ENCODE measurements at places on chromosomes 4 and X. TPM values are rescaled to one million over a fixed set of nuclear protein-coding genes. Genes with fewer than 3 reads are reported as not detected.
A peak's percentile ranks its signal among the peaks of the same experiment; 100 is the strongest.

DNA sequence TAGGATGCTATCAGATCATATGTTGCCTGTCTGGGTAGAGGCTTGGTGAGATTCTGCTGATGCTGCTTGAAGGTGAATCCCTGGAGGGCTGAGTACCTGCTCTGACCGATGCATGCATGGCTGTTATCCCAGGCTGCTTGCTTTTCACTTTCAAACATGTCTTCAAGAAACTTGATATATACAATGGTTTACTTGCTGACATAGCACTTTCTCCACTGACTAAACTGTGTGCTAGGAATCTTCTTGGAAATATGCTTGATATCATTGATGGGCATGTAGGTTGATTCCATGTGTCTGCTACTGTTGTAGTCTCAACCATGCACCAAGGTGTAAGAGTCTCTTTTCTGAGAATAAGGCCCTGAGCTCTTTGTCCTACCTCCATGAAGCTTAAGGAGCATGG lies 79.6 kb upstream of the WDR1 start:
- no peak for DNase-seq

DNA sequence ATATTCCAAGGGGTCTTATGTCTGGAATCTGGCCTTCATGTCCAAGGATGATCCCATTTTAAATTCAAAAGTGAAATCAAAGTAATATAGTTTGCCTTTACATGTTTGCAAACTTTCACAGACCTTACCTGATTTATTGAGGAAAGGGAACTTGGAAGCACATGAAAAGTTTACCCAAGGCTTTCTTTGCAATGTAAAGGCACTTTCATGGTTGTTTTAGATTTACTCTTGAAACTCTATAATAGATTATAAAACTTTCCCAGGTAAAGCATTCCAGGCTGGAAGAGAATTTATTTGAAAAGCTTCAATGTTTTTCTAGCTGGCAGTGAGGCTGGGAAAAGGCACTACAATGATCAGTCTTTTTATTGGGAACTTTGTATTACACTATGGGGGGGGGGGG lies 842.8 kb upstream of the DIAPH2 start:
- DNase-seq, result no peak

DNA sequence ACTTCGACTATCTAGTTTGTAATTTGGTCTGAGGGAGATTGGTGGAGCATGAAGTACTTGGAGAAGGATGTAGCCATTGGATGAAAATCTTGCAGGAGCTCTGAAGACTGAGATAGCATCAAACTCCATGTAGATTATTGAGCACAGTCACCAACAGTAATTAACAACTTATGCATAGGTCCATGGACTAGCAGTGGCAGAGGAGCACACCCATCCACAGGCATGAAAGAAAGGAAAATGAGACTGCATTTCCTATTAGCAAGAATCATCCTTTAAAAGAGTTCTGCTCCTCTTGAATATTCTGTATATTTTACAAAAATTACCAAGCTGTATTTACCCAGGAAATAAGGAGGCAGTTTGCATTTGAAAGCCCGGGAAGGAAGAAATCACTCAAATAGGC lies 529.4 kb upstream of the ACTRT1 start:
- DNase-seq, result no peak

DNA sequence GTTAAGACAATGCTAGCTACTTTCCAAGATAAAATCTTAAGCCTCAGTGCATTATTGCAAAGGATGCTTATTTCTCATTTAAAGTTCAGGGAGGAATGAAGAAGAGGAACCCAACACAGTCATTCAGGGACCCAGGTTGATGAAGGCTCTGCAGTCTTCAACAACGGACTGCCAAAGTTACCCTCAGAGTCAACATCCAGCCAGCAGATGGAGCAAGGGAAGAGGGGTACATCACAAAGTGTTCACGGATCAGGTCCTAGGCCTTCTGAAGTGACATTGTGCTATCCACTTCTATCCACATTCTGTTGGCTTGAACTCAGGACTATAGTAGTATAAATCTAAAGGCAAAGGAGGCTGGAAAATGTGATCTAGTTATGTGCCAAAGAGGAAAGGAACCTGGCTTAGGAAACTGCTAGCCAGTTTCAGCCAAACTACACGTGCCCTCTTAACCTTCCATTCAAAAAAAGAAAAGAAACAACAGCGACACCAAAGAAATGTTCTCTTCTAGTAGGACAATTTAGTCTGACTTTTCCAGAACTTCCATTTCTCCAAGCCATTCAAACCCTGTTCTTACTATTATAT lies 28.8 kb downstream of the NKX6-1 start:
- DNase-seq, result no peak

DNA sequence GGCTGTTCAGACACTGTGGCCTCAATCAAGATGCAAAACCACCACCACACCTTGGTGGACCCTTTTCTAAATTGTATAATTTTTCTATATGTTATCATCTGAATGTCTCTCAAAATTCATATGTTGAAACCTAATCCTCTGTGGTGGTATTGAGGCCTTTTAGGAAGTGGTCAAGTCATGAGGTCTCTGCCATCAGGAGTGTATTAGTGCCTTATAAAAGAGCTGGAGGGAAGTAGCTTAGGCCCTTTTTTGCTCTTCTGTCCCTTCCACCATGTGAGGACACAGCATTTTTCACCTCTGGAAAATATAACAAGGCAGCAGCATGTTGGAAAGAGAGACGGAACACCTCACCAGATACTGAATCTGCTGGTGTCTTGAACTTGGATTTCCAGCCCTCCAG lies 30.5 kb upstream of the DKK2 start:
- DNase-seq, result no peak

TRAM1L1 gene
- total RNA-seq, result 2.0 TPM

GRCh38 chrX:85243761-85244449 lies at the start of the genes SATL1 and ZNF711:
Gene SATL1 (minus strand): TSS chrX:85243779. CDS start chrX:85108968, 134,811 bp downstream.
Gene ZNF711 (plus strand): TSS chrX:85243991. CDS start chrX:85247573, 3,582 bp downstream.
- no peak for DNase-seq

DNA sequence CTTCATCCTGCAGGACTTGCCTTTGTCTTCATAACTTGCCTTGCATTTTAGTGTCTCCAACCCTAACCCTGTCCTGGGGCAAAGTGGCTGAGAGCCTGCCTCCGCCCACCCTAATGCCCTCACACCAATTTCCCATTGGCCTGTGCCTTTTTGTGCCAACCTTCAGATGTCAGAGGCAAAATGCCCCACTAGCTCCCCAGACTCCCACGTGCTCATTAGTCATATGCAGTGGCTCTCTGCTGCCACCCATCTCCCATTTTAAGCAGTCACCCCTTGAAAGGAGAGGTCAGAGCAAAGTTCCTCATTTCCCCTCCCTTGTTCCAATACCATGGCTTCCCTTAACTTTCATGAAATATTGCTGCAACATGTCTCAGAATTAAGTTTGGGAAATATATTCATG lies 74.8 kb upstream of the PASD1 start:
- DNase-seq, result no peak

DNA sequence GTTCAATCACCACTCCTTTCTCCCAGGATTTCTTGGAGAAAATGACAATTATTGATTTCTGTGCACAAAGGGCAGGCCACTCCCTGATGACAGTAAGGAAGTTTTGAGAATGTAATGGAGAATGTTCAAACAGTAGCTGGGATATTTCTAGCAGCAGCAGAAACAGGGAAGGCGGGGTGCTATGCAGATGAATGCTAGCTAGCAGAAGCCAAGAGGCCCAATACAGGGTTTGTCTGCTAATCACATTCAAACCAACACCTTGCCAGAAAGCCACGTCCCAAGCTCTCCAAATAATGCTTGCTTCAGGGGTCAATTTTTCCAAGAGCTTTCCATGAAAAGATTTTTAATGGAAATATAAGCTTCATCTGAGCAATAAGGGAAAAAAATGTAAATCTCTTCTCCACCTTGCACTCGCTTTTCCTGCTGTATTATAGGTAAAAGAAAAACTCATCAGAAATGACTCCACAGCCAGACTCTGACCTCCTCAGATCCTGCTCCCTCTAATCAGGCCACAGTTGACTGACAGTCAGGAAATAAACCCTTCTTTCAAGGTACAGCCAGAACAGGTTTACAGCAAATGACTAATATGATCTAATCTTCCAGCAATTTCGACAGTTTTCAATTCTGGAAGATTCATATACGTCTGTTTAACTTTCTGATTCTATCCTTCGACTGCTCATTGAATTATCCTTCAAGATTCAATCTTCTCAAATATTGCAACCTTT lies 84.7 kb upstream of the PCDH19 start:
- no peak for DNase-seq

- DNase-seq, result no peak
Measured at GRCh38 chr4:40310225-40310624, 24.9 kb upstream of the CHRNA9 start.

REELD1 gene
- total RNA-seq, result 3.6 TPM

GPR50 gene
- not detected for total RNA-seq

ZMAT1 gene
- total RNA-seq, result 5.3 TPM

ASMTL gene
- total RNA-seq, result 17.9 TPM

- no peak for DNase-seq
Measured at GRCh38 chr4:109389369-109390114, 44.1 kb upstream of the SEC24B start.

GRCh38 chr4:179586460-179586859 lies 2144.2 kb upstream of the AGA start:
- DNase-seq, result no peak

DNA sequence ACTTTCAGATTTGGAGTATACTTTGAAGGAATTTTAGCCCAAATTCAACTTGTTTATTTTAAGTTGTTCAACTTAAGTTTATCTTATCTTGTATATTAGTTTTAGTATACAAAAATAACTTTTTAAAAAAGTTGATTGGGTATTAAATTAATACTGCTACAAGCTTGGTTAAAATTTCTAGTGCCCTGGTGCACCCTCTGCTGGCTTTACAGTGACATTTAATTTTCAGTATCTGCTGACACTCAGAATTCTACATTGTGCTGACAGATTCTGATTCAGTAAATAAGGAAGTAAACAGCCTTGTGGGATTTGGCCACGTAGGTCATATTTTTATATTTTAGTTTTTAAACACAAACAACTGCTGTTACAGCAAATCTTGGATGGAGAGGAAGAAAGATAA lies 2.9 kb downstream of the EDA start:
- DNase-seq, result no peak

FGFRL1 gene
- total RNA-seq, result 25.1 TPM

- no peak for DNase-seq
Measured at GRCh38 chr4:8044699-8045098, 105.0 kb upstream of the AFAP1 start.

CABS1 gene
- total RNA-seq, result not detected

DNA sequence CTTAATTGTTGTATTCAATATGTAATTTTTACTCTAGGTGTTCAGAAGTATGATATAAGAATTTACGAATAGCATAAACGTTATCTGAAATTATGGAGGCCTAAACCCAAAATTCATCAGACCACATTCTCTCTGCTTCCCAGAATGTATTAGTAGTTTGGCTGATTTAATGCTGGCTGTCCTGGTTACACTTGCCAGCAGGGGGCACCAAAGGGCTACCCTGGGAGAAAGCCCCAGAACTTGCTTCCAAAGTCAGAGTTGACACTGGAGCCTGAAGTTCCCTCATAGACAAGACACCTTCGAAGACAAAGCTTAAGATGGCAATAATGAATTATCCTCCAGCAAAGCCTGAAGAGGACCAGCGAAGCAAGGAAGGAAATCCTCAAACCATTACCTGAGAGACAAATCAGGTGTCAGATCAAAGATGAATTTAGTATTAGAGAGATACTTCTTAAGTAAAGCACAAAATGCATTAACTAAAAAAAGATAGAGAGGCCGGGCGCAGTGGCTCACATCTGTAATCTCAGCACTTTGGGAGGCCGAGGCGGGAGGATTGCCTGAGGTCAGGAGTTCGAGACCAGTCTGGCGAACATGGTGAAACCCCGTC lies 11.3 kb upstream of the ANOS1 start:
- peak; percentile 45 for DNase-seq

TGIF2LX gene
- total RNA-seq, result not detected

DNA sequence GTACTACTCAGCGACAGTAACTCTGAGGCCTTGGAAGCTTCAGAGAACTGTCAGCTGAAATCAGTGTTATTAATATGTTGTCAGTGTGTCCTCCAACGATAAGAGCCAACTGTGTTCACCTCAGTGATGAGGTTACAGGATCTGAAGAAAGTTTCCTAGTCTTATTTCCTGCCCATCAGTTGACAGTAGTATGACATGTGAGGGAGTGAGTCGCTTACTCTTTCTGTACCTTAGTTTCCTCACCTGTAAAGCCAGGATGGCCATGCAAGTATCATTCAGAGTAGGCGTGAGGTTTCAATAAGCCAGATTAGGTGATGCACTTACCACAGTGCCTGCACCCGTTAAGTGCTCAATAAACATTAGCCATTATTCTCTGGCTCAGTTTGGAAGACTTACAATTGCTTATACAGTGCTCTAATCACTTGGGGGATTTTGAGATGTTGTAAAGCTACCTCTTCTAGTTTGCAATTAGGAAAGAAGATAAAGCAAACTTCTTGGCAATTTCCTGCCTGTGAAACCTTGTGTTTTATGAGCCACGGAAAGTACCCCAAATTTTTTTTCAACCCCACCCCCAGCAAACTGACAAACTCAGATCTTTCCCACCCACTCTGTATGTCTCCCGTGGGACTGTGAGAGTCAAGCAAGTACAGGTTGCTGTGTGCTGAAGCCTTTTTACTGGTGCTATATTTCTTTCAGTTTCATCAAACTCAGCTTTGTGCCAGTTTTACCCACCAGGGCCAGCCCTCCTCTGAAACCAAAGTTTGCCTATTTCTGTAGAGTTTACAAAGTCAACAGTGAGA lies 62.2 kb downstream of the ANXA3 start:
- DNase-seq, result no peak

GRCh38 chr4:84432713-84433112 lies 66.4 kb downstream of the NKX6-1 start:
- no peak for DNase-seq

BEX1 gene
- 1.4 TPM for total RNA-seq

DNA sequence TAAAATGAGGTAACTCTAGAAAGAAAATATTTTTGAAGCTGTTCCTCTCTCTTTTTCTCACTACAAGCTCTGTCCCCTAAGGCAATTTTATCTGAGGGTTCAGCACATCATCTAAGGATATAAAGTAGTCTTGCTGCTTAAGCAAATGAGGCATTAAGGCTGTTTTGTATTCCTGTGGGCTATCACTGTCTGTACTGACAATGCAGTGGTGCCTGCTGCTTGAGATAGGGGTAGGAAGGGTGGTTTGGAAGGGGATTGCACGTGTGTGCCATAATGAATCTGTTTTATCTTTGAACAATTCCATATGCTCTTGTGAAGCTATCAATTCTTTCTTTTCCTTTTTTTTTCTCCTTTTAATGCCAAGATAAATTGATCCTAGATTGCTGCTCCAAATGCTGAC lies 128.0 kb upstream of the ATOH1 start:
- no peak for DNase-seq

GRCh38 chr4:149112109-149112508 lies 669.9 kb upstream of the NR3C2 start:
- DNase-seq, result no peak

- DNase-seq, result no peak
Measured at GRCh38 chr4:24560868-24561368, 23.4 kb downstream of the DHX15 start.

- no peak for DNase-seq
Measured at GRCh38 chrX:122850326-122850725, 333.8 kb upstream of the GRIA3 start.

DNA sequence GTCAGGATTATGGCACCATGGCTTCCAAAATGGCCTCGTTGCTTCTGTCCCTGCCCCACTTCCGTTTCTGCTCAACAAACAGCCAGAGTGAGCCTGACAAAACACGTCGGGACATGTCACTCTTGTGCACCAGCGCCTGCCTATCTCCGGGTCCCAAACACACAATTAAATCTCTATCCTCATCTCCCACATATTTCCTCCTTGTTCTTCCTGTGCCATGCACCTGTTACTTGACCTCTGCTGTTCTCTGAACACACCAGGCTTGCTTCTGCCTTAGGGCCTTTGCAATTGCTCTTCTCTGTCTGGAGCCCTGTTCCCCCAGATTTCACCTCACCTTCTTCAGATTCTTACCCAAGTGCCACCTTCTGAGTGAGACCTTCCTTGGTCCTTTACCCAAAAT lies 12.7 kb upstream of the CD38 start:
- no peak for DNase-seq

MAOA gene
- total RNA-seq, result 220 TPM
